ENCODE measurements at places on chromosomes 4 and X.

DNA sequence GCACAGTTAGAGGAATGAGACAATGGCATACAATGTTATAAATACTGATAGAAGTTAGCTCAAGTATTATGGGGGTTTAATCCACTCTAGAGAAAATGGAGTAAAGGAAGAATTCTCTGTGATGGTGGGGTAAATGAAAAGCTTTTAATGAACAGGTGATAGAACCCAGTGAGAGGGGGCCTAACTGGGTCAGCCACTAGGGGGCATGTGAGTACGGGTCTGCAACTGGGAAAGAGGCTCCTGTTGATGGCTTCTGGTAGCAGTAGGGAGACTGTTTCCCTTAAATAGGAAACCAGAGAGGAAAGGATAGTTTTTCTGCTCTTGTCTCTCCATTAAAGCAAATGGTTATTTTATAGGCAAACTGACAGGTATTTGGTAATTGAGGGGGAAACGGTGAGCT lies 132.8 kb upstream of the GPR101 start:
- no peak for DNase-seq

GRCh38 chrX:119337201-119337600 lies 61.9 kb upstream of the SLC25A43 start:
- no peak for DNase-seq

DNA sequence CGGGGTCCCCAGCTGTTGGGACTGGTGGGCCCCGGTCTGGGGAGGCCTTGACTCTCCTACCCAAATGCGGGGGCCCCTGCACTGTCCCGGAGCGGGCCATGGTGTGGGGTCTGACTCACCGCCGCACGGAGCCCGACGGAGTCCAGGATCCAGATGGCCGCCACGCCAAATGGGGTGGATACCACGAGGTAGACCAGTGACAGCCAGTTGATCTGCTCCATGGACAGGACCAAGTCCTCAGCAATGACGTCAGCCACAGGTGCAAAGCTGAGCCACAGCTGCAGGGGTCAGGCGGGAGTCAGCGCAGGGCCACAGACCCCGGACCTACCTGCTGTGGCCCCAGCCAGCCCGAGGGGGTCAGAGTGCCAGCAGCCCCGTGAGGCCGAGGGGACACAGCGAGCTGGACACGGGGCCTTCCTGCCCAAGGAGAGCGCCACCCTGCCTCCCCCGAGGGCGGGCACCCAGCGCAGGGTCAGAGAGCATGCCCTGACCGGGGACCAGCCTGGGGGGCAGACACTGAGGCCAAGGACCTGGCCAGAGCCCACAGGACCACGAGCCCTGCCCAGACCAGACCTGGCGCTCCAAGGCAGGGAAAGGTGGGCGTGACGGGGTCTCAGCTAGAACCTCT lies 2.4 kb downstream of the SLC49A3 start:
- no peak for DNase-seq

GRCh38 chr4:127668770-127669169 lies 36.0 kb downstream of the INTU start:
- DNase-seq, result no peak

DNA sequence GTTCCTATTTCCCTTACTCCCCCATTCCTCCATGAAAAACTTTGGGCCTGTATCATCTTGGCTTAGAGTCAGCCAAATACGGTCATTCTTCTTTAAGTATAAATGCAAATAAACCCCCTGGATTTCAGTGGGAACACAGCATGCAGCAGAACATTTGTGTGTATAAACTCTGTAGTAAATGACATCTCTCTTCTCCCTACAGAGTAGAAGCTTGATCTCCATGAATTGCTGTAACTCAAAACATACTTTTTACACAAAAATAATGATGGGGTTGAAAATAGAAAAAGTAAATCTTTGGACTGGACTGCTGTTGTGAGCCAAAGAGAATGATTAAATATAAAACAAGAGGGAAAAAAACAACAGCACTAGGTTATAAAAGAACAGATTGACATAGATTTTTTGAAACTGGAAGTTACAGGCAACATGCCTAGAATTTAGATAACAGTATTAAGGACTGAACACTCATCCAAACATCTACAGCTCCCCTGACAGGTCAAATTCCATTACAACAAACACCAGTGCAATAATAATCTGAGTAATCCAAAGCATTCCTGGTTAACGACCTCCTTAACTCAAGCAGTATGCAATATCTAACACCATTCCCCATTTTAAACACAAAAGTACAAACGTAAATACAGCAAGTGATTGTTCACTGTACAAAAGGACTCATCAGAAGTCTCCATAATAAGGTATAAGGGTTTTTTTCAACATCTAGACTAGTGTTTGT lies 30.7 kb downstream of the TSPAN5 start:
- DNase-seq, result no peak

- DNase-seq, result no peak
These were observed 10.3 kb downstream of the SPRY1 start for GRCh38 chr4:123406872-123407271.

- peak; percentile 8 for DNase-seq
These were observed 687 bp downstream of the CDK16 start for GRCh38 chrX:47218920-47219815.

DNA sequence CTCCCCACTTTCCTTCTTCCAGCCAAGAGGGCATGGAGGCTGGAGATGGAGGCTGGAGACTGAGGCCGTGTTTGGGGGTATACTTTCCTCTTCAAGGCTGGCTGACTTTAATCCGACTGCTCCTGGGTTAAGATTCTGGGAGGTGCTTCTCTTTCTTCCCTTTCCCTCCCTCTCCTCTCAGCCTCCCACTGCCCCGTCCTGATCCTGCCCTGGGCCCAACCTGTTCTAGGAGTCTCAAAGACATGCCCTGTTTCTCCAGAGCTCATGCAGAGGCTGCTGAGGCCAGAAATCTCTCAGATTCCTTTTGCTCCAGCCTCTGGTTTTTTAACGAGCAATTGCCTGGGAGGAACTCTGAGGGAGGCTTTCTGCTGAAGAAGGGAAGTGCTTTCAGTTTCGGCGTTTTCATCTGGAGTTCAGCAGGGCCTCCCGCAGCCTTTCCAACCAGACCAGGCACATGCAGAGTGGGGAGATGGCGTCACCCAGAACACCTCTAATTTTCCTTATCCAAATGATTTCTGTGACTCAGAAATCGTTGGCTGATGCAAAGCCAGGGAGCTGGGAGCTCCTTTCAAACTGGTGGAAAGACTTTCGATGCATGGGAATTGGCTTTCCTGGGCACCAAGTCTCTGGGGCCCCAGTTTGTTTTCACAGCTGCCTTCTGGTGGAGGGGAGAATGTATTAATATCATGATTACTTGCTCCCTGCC lies 34.5 kb upstream of the FAM9C start:
- DNase-seq, result no peak

GRCh38 chr4:37644962-37645361 lies 41.2 kb downstream of the RELL1 start:
- DNase-seq, result no peak

GRCh38 chr4:64359489-64359888 lies 49.8 kb downstream of the TECRL start:
- DNase-seq, result no peak

GRCh38 chrX:19094654-19095053 lies 27.6 kb downstream of the ADGRG2 start:
- no peak for DNase-seq

- DNase-seq, result no peak
These were observed at the start of gene BTC for GRCh38 chr4:74794382-74795010. Gene BTC, minus strand, starts transcription at chr4:74794523. Its CDS starts 198 bp downstream, at chr4:74794325.

- DNase-seq, result no peak
These were observed 66.7 kb upstream of the PNPLA4 start for GRCh38 chrX:7993873-7994272.

GRCh38 chrX:48917139-48918001 lies 1.5 kb downstream of the PIM2 start:
- DNase-seq, result peak; percentile 75

- no peak for DNase-seq
These were observed 128.5 kb downstream of the SPRY1 start for GRCh38 chr4:123524958-123525628.

- DNase-seq, result no peak
These were observed 54.1 kb upstream of the DDIT4L start for GRCh38 chr4:100244347-100244746.

- DNase-seq, result no peak
These were observed 546.5 kb downstream of the KLHL13 start for GRCh38 chrX:117570160-117570559.

DNA sequence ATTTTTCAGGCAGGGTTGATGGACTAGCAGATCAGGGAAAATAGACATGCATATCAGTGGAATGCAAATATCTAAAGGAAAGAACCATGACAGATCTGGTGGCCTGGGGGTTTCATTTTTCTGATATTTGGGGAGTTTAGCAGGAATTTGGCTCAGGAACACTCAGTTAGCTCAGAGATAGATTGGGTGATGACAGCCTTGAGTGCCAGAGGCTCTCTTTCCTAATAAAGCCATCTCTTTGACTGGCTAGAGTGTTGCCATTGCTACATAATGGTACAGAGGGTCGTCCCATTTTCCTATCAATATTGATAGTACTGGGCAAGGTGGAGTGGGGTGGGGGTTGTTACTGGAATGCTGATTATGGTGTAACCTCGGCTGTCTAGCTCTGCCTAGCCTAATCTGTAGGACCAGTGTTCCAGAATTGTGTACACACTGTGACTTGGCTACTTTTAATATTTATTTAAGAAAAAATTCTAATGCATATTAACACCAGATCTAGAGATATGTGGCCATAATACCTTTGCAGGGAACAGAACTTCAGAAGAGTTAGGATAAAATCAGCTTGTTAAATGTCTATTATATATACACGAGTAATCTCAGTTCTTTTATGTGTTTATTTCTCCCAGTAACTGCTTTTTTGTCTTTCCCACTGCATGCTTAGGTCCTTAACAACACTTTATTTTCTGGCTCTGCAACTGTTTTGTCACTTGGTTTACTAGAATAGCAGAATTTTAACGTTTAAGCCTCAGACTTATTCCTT lies 145.0 kb upstream of the SPOCK3 start:
- no peak for DNase-seq

DNA sequence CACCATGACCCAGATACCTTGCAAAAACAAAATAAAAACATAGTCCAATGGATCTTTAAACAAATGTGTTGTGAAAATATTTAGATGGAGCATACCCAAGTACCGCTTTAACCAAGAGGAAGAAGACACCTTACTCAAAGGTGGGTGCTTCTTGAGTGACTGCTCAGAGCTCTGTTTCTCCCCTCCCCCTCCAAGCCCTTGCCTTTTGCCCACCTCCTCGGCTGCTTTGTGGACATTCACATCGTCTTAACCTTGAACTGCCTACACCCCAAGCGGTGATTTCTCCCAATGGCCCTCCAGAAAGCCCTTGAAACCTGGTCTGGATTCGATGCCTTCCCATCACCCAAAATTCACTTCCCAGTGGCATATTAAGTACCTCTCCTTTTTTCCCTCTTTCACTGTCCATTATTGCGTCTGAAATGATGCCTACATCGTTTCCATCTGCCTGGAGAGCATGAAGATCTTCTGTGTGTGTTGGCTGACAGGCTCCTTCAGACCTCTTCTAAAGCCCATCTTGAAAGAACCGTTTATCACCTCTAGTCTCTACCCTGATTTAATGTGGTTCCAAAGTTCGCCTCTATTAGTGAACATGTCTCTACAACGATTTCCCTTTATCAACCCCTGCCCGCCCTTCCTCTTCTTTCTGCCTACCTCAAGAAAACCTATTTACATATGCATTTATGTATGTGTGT lies 968 bp downstream of the GPRIN3 start:
- no peak for DNase-seq

GRCh38 chrX:96004386-96004785 lies 680.3 kb upstream of the DIAPH2 start:
- no peak for DNase-seq

- no peak for DNase-seq
These were observed 50.3 kb upstream of the ENPP6 start for GRCh38 chr4:184267673-184268583.

DNA sequence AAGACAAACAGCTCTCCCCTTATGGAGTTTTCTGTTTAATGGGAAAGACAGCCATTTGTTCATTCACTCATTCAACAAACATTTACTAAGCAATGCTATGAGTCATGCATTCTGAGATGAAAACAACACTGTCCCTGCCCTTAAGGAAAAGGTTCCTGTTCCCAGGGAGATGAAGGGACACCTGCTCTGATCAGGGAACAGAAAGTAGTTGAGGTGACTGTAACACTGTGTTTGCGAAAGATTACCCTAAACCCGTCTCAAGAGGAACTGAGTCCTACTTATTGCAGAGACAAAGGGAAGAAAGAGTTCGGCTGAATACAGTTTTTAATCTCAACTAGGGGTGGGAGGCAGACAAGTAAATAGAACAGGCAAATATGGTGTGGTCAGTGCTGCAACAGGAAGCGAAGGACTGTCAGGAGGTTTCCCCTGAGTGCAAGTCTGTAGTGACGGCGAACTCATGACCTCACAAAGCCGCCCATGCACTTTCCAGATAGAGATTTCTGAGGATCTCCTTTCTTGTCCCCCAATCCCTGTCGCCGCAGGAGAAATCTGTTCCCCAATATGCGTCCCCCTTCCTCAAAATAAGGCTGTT lies 712 bp downstream of the STX18 start:
- DNase-seq, result no peak

GRCh38 chrX:40207626-40208025 lies 109.9 kb upstream of the BCOR start:
- DNase-seq, result no peak

DNA sequence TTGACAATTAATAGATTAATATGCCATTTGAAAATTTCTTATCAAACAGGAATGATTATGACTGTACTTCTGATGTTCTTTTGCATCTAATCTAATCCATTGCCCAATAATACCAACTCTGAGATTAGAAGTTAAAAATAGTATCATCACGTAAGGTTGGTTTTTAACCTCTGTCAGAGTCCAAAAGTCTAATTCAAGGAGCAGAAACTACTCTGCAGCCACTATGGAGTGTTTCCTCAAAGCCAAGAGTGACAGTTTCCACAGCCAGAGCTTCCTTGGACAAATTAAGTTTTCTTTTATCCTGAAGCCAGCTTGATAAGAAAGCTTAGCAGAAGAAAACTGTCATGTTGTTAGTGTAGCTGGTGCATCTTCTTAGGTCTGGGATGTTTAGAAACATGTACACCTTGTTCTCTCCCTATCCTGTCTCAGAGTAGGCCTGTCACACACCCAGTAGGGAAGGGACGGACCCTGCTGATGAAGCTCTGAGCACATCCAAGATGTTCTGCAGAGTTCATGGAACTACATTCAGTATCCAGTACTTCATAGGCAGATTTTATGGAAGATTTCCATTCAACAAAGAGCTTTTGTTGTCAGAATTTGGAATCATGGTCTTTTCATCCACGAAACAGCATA lies 20.4 kb upstream of the PI4K2B start:
- DNase-seq, result no peak

DNA sequence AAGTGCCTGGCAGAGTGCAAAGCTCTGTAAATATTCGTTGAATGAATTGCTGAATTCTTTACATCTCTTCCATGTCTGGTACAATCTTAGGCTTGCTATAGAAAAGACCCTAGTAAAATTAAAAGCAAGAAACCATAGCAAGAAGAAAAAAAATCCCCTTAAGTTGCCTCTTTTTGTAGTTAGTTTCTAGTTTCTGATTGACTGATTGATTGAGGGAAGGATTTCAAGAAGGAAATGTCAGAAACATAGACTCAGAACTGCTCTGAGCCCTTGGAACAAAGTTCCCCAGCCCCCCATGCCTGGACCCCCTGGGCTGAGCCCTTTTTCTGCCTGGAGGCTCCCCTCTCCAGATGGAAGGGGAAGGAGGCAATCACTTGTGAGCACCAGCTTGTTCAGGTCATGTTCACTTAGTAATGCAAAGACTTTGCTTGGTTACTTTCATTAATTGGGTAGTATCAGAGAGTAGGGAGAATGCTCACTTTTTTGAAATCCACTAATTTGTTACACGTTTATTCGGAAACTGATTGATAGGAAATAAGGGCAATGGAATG lies 35.6 kb downstream of the DAPP1 start:
- no peak for DNase-seq
